NCI-H1417 treated with DMSO at 0.1 percent for 48 hours (cell line): ENCODE measurements at places on chromosomes 16 and 17.

- no peak for DNase-seq
These were observed 13.9 kb downstream of the SMURF2 start for GRCh38 chr17:64648234-64648633.

GRCh38 chr16:15545544-15545943 lies 97.4 kb downstream of the MARF1 start:
- no peak for DNase-seq

DNA sequence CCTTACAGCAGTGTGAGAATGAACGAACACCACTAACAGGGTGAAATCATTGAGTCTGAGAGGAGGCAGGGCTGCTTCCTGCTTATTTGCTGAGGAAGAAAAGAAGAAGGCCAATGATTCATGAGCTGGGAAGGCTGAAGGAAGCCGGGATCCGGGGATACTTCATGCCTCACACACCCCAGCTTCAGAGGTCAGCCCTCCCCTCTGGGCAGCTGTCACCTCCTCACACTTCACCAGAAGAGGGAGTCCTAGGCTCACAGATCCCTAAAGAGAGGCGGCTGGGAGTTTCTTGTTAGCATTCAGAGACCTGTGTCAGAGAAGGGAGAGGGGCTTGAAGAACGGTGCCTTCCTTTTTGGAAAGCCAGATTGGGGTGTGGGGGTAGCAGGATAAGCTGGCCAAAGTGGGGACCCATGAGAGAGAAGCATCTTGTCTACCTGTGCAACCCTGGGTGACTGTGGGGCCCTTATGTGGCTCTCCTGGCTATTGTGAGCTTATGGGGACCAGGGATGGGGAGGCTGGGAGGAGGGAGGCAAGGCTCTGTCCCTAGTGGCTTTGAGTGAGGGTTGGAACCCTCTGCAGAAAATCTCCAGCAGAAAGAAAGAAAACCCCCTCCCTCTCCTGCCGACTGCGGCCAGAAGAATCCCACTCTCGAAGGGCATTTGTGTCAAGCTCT lies 94.6 kb downstream of the RGS9 start:
- peak; percentile 9 for DNase-seq

DNA sequence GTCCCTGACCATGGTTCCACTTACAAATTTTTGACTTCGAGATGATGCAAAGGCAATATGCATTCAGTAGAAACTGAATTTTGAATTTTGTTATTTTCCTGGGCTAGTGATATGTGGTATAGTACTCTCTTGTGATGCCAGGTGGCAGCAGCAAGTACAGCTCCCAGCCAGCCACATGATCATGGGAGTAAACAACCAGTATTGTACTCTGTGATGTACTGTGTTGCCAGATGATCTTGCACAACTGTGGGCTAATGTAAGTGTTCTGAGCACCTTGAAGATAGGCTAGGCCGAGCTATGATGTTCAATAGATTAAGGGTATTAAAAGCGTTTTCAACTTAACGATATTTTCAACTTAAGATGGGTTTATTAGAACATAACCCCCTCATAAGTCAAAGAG lies 250.8 kb downstream of the STX8 start:
- no peak for DNase-seq

DNA sequence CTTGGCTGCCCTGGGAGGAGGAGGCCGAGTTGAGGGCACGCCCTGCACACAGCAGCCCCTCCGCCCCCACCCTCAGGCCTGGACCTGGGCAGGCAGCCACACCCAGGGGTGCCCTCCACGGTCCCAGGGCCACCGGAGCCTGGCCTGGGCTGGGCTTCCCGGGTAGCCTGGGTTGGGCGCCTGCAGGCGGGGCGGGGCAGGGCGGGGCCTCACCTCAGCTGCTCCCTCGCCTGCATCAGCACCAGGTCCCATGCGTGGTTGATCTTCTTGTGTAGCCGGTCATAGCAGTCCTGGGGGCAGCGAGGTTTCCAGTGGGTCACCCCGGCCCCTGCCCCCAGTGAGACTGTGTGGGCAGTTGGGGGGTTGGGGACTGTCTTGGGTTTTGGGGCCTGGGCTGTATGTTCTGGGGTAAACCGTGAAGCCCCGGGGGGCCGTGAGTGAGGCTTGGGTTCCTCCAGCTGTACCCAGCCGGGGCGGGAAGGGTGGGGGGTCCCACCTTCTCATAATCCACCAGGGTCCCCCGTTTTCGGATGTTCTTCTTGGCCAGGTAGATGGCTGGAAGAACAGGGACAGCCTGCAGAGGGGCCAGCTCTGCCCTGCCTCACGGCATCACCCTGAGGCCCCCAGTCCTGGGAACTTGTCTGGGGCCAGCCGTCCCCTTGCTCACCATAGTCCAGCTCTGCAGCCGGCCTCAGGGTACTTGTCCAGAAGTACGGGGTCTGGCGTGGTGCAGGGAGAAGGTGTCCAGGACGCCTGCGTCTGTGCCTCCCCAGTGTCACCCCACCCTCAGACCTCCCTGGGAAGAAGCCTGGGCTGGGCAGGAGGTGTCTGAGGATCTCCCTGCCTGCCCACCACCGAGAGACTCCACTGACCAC lies 2.0 kb downstream of the RGS11 start:
- no peak for DNase-seq

- no peak for DNase-seq
These were observed 2.0 kb downstream of the ROGDI start for GRCh38 chr16:4800290-4801041.

- DNase-seq = no peak
These were observed 1.5 kb upstream of the SREBF1 start for GRCh38 chr17:17837966-17838962.

GRCh38 chr17:70622368-70623260 lies 453.3 kb downstream of the KCNJ2 start:
- DNase-seq = no peak
